Kidney glomerular epithelial cell (primary cell): ENCODE measurements at places on chromosomes 2 and 18.

GRCh38 chr2:173713904-173714555 lies 251.1 kb downstream of the SP3 start:
- no peak for DNase-seq

GRCh38 chr2:181770150-181770549 lies 89.8 kb upstream of the NEUROD1 start:
- no peak for DNase-seq

GRCh38 chr2:74548900-74549826 lies 4.6 kb downstream of the LOXL3 start:
- DNase-seq: peak; percentile 12

- DNase-seq: no peak
Observed at GRCh38 chr2:168183308-168183997, 63.9 kb downstream of the STK39 start.

DNA sequence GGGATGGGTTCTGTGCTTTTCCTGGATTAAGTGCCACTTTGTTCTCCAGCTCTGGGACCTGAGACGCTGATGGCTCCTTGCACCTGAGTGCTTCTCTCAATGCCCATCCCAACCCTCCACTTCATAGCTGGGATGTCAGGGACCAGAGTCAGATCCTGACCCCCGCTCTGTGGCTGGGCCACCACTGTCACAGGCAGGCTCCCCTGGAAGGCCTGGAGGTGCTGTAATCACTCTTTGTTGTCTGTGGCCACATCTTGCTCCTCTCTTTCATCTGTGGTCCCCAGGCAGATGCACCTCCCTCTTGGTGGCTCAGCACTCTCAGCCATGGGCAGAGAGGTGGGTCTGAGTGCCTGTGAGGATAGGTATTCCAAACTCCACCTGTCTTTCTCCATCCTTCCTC lies 62.4 kb downstream of the CAPN13 start:
- DNase-seq: no peak

GRCh38 chr2:23944976-23945375 lies 4.7 kb downstream of the UBXN2A start:
- DNase-seq: no peak

DNA sequence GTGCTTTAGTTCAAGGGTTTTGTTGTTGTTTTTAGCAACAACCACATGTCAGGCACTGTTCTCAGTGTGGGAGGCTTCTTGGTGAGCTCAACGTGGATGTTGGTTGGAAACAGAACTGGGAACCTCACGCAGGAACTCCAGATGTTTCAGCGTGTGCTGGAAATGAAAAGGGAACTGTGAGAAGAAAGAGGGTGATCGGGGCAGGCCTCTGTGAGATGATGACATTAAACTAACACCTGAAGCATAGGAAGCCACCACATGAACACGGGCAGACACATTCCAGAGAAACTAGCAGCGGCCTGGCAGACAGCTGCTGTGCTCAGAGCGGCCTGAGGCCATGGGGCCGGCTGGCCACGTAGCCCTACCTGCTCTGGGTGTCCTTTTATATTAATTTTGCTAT lies 66.4 kb downstream of the COA5 start:
- no peak for DNase-seq

DNA sequence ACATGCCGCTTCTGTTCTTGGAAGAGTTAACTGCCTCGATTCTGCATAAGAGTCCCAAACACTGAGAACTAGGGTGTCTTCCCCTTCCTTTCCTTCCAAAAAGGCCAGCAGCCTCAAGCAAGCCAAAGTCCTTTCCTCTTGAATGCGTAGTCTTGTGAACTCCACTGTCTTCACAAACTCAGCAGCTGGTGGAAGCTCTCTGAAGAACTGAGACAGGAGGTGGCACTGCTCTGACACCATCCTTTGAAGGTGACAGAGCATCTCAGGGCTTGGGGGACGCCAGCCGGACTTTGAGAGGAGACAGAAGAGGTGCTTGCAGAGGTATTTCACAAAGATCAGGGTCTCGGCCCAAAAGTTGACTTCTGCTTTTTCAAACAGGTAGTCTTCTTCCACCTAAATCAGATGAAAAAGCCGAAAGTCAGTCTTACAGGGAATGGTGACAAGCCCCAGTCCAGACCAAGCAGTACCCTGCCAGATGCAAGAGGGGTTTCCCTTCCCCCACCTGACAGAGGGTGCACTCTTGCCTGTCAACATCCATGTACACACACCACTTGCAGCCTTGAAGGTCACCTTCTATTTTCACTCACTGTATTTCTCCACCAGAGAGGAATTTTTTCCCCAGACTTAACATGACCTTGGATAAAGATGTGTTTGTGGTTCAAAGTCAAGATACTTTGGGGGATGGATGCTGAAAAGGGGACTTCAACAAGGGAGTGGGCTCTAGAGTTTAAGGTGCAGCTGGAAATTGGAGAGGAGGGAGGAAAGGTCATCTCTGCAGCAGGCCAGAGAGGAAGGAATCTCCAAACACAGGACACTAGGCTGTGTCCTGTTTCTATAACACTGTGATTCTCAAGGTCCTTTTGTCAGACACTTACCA lies 4.8 kb upstream of the ZFP36L2 start:
- DNase-seq: no peak

DNA sequence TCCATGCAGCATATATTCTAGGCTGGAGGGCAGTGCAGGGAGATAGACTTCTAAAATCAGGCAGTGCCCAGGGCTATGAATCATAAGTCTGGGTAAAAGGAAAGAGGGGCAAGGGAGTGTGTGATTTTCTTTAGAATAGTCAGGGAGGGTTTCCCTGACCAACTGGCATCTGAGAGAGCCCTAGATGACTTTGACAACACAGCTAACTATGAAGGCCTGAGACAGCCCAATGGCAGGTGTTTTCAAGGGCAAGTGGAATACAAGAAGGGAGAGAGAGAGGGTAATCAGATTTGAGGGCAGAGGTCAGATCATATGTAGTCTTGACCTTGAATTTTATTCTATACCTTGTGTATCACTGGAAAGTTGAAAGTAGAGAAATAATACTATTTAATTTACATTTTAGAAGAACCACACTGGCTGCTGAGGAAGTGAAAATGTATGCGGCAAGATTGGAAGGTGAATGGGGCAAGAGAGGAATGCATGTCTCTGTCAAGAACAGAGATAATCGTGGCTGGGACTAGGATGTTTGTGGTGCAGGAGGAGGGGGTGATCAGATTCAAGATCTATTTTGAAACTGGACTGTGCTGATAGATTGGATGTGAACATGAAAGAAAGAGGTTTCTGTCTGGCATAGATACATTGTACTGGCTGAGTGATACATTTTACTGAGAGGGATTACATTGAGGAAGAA lies 1.9 kb upstream of the ITGB6 start:
- DNase-seq: no peak

DNA sequence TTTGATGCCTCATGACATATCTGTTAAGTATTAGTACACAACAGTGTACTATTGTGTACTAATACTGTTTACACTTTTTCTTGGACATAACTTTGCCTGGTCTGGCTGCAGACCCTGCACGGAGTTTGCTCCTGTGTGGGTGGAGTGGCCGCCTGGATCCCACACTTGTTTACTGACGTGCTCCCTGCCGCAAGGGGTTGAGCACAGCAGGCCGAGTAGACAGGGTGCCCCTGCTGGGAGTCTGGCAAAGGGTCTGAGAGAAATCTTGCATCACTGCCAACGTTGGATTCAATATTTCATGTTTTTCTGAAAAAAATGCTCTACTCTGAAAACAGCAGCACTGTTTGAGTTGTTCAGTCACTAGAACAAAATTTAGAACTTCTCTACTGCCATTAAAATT lies 59.0 kb downstream of the PDK1 start:
- DNase-seq: no peak

DNA sequence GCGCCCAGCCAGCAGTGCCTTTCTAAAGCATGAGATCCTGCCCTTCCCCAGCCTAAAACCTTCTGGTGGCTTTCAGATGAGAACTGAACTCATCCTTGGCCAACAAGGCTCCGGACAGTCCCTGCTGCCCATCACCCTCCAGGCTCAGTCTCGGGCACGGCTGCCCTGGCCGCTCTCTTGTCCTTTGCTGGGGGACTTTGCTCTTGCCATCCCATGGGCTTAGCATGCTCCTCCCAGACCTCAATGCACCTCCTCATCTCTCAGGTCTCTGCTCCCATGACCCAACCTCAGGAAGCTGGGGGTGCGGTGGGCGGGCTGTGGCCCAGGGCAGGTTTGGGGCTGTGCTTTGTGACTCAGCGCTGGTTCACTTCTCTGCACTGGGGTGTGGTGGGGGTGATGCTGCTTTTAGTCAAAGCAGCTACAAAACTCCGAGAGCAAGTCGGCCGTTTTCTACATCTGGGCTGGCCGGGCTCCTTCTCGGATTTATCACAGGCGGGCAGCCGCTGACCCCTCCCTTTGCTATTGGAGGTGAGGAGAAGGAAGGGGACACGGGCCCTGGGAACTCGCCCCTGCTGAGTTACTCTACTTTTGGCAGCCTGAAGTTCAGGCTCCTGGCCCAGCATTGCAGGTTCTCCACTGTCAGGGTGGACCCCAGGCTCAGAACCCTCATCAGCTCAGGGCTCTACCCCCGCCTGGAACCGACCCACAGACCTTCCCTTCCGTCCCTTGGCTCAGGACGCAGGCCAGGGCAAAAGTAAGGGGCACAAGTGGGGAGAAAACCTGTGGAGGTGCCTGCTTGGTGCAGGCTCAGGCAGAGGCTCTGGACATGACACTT lies 90.6 kb upstream of the TAF1B start:
- DNase-seq: no peak

DNA sequence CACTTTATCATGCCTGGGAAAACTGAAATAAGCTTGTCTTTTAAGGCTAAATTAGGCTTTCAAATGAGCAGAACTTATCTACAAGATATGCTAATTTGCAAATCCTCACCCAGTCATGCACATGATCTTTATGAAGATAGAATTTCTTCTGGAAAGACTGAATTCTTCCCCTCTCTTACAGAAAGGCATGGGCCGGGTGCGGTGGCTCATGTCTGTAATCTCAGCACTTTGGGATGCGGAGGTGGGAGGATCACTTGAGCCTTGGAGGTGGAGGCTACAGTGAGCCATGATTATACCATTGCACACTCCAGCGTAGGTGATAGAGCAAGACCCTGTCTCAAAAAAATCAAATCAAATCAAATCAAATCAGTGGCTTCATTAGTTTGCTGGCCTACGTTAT lies 11.7 kb upstream of the FOXI3 start:
- DNase-seq: no peak

DNA sequence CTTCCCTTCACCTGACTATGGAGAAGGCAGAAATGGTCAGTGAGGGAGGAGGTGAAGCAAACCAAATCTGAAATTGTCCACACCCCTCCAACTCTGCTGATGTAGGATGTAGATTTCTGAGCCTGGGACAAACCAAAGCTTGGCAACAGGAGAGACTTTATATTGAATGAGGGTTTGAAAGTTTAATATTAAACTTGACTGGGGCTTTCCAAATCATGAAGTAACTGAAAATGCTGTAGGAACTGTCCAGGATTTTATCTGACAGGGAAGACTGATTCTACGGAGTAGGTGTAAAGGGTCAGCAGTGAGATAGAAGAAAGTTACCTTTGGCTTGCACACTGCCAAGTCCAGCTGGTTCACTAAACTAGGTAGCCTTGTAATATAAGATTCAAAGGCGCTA lies 194.5 kb downstream of the TDRD15 start:
- DNase-seq: peak; percentile 7

DNA sequence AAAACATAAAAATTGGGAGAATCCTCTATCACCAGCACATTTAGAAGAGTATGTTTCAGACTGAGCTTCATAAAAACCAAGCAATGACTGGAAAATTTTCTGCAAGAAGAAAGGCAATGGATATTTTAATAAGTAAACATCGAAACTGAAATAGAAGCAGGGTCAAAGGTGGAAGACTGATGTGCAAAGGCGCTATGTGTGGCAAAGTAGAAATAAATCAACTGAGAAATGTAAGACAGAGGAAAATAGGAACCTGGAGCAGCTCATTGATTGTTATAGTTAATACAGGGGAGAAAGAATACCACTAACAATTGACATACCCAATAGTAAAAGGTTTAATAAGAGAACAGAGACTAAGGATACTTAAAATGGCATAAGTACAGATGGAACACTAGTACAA lies 818.4 kb downstream of the SOCS6 start:
- no peak for DNase-seq
